CD4-positive, CD25-positive, alpha-beta regulatory T cell (primary cell): ENCODE measurements at places on chromosomes 3 and 15. TPM values are rescaled to one million over a fixed set of nuclear protein-coding genes. Genes with fewer than 3 reads are reported as not detected.

- DNase-seq = no peak
Measured at GRCh38 chr15:31325595-31326155, 960 bp upstream of the KLF13 start.

- DNase-seq = no peak
Measured at GRCh38 chr3:140085001-140085400, 150.0 kb downstream of the CLSTN2 start.

NTRK3 gene
- total RNA-seq = not detected

SCAANT1 gene
- total RNA-seq = 4.7 TPM

POC1A gene
- total RNA-seq = 1.7 TPM

DNA sequence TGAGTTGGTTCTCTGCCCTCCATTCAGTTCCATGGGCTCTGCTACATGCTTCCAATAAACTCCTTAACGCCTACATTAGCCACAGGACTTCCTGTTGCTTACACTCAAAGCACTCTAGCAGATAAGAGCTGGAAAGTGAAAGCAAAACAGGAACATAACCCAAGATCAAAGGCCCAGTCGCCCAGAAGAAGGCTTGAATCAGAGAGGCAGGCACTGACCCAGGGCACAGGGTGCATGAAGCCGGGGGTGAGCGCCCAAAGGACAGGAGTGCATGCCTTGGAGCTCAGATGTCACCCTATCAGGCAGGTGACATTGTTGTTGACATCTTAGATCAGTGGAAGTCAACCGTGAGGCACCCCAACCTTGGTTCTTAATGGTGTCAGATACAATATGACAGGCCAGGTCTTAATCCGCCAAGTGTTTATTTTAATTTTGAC is 235.1 kb downstream of the UACA start:
- peak; percentile 88 for DNase-seq

DNA sequence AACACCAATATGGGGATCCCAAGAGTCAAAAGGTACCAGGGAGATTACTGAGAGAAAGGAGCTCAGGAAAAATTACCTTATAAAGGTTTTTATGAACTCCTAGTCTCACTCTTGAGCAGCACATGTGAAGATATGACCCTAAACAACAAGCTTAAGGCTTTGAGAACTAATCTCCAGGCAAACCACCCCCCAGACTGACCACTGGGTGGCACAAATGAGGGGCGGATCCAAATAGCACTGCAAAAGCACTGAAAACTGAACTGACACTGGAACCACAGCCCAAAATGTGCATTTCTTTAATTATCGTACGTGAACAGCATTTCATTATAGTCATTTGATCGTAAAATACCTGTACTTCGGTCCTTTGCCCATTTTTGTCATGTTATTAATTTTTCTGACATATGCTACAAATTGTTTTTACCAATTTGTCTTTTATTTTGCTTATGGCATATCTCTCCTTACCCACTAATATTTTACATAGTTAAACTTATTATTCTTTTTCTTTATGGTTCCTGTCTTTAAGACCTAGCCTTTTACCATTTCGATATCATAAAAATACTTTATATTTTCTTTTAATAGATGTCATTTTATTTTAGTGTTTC is 31.5 kb upstream of the TFDP2 start:
- peak; percentile 40 for DNase-seq

HES1 gene
- 10.5 TPM for total RNA-seq

DNA sequence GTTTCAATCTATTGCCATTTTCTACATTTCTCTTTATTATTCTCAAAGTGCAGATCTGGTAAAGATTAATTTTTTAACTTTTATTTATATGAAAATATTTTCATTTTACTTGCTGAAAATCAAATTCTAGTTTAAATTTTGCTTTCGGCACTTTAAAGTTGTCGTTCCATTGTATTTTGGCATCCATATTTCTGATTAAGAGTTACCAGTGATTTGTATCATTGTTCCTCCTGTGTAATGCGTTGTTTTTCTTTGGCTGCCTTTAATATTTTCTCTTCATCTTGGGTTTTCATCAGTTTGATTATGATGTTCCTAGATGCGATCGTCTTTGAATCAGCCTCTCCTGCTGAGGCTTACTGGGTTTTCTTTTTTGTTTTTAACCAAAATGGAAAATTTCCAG is 97.3 kb downstream of the SPATA16 start:
- DNase-seq = no peak

HGD gene
- 4.7 TPM for total RNA-seq

DNA sequence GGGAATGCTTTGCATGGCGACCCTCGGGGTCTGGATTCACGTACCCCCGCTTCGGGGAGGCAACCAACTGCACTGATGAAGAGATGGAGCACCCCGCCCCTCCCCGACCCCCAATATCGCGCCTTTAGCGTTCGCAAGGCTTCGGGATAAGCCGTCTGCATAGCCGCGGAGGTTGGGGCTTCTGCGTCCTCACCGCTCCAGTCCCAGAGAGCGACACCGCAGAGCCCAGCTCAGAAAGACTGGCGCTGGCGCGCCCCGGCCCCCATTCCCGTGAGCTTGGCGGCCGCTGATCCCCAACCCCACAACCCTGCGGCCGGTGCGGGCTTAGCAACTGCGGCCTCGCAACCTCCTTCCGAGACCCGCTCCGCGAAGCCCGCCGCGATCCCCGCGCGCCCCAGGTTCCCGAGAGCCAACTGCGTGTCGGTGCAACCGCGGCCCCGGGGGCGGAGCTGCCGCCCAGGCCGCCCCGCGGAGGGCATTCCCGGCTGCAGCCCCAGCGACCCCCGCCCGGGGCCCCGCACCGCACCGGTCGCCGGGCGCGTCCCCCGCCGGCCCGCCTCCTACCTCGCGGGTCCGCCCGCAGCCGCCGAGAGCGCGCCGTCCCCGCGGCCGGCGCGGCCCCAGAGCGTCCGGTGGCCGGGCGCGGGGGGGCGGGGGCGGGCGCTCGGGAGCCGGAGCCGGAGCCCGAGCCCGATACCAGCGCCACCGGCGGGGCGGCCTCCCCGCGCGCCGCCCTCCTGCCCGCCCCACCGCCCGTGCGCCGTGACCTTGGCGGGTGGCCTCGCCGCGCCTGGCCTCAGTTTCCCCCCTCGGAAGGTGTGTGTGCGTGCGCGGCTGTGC is 79.5 kb downstream of the IQSEC1 start:
- no peak for DNase-seq

NLGN1 gene
- not detected for total RNA-seq

DNA sequence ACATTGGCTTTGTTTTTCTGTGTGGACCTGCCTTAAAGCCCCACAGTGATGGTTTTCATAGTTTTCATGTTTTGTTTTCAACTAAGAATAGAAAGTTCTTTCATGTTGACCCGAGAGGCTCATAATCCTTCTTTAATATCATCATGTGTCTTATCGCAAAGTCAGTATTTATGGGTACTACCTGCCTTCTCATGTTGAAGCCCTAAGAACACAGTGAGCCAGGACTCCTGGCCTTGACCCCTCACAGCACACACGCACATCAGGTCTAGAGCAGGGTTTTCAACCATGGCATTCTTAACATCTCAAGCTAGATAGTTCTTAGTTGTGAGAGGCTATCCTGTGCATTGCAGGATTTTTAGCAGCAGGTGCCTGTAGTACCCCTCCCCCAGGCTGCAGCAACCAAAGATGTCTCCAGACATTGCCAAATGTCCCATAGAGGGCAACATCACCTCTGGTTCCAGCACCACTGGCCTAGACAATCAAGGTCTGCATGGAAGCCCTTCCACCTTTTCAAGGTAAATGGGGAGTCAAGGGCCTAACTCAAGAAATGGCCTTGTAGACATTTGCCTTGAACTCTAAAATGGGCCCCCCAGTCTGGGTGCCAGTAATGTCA is 118.3 kb downstream of the MTHFS start:
- DNase-seq = no peak

SNTN gene
- not detected for total RNA-seq

- DNase-seq = peak; percentile 20
Measured at GRCh38 chr15:45795440-45796069, 160.7 kb downstream of the SQOR start.

GRCh38 chr3:154247806-154248415 is 76.4 kb downstream of the DHX36 start:
- DNase-seq = no peak

GRCh38 chr15:90189781-90190467 is 11.2 kb upstream of the SEMA4B start:
- DNase-seq = no peak

GRCh38 chr3:120344349-120344748 is 4.8 kb downstream of the LRRC58 start:
- DNase-seq = peak; percentile 73

GRCh38 chr3:54374214-54374852 is 252.0 kb downstream of the CACNA2D3 start:
- DNase-seq = no peak

DNA sequence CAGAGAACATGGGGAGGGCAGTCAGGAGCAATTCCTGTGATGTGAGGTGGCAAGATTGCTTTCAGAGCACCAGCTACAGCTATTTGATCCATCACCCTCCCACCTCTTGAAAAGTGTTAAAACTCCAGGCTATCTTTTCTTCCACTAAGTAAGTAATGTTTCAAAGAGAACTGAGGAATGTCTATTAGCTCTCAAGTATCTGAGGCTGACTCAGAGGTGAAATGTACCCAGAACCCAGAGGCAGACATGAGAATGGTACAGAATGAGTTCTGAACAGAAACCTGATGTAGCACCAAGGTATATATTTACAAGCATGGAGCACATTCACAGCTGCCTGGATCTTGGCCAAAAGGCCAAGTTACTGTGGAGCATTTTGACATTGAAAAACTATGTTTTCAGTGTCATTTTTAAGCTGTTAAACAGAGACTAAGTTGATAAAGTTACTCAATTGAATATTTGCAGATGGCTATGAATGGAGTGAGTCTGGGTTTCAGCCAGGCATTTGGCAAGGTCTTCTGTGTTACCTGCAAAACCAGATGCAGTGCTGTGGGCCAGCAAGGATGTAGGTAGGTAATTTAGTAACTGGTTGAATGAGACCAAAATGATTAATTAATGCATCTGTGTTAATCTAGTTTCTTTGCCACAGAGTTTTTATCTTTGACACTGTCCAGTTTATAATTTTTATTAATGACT is 227.7 kb upstream of the CD96 start:
- no peak for DNase-seq

SPTBN5 gene
- total RNA-seq = 2.7 TPM

TRH gene
- not detected for total RNA-seq

PFN2 gene
- total RNA-seq = 3.3 TPM

- DNase-seq = no peak
Measured at GRCh38 chr3:30943206-30943605, 48.7 kb upstream of the GADL1 start.

GRCh38 chr3:195003006-195003892 is 267.7 kb downstream of the XXYLT1 start:
- DNase-seq = no peak

GRCh38 chr3:24523988-24524727 is 29.5 kb upstream of the THRB start:
- no peak for DNase-seq

- no peak for DNase-seq
Measured at GRCh38 chr3:48519277-48519643, 15.3 kb upstream of the SHISA5 start.

DNA sequence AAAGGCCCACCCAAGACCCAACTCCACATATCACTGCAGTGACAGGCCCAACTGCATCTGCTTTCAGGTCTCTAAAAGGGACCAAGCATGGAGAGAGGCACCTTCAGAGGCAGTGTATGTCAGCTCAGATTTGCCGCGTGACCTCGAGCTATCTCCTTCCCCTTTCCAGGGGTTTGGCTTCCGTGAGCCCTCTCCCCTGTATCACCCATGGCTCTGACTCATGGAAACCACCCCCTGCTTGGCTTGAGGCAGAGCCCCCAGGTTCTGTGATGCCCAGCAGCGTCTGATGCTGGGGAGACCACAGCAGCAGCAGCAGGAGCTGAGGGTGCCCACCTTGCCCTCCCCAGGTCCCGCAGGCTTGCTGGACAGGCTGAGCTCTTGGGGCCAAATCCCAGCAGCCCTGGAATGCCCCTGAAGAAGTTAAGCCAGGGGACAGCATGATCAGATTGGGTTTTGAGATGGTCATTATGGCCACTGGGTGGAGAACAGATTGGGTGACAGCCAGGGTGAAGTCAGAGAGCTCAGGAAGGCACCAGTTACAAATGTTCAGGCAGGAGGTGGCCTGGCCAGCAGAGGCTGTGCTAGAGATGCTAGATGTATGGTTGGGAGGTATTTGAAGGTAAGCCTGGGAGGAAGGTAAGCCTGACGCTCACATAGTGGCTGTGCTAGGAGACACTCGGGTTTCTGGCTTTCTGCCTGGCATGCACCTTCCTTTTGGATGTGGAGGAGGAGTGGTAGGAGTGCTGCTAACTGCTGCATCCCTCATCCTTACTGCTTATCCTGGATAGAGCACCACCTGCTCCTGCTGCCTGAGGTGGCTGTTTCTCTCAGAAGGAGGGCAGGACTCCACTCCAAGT is 42.9 kb downstream of the FGD5 start:
- no peak for DNase-seq

KBTBD8 gene
- 18.2 TPM for total RNA-seq

- no peak for DNase-seq
Measured at GRCh38 chr15:95019907-95020306, 788.5 kb downstream of the MCTP2 start.

- no peak for DNase-seq
Measured at GRCh38 chr3:142663865-142664264, 60.0 kb upstream of the TRPC1 start.

- DNase-seq = no peak
Measured at GRCh38 chr3:189458528-189458927, 172.7 kb upstream of the TP63 start.

DNA sequence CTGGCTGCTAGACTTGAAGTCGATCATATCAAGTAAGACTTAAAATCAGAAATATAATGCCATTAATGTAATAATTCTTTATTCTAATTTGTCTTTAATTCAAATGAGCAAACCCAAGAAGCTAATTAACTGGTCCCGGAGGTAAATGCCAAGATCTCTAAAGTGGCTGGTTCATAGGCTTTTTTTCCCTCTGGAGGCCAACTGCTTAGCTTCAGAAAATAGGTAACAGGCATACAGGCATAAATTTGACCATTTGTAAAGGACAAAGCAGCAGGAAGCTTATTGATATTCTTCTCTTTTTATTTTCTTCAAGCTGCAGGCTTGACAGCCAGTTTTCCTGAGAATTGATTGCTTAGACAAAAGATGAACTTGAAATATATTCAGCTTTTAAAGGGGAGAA is 158.6 kb upstream of the RAP2B start:
- no peak for DNase-seq

- peak; percentile 14 for DNase-seq
Measured at GRCh38 chr3:50491023-50491422, 12.4 kb downstream of the CACNA2D2 start.

DNA sequence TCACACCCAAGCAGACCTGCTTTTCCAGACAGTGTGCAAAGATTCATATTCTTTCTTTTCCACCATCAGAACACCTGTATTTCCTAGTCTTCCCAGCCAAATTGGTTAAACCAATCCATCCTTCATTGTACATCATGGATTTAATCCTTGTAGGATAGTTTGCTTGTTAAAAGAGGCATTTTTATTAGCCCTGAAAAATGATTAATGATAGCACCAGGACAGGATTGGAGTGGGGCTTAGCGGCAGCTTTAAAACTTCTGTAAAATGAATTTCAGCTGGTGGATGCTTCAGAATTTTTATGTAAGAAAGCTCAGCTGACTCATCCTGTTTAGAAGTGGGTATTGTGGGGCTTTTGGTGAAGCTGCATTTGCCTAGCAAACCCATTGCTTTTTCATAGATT is 36.1 kb upstream of the ARHGEF26 start:
- DNase-seq = no peak
